ENCODE measurements at places on chromosomes 2 and 18.

- no peak for DNase-seq
These were observed 69.1 kb downstream of the UXS1 start for GRCh38 chr2:106124905-106125549.

GRCh38 chr2:69645921-69646320 is 2.4 kb upstream of the AAK1 start:
- DNase-seq = no peak

GRCh38 chr2:32039447-32040219 is at the start of gene DPY30:
Gene DPY30, minus strand, starts transcription at chr2:32039805. Its CDS starts 349 bp downstream, at chr2:32039456.
- peak; percentile 84 for DNase-seq

- DNase-seq = no peak
These were observed 15.7 kb downstream of the IGFBP5 start for GRCh38 chr2:216679658-216680024.

DNA sequence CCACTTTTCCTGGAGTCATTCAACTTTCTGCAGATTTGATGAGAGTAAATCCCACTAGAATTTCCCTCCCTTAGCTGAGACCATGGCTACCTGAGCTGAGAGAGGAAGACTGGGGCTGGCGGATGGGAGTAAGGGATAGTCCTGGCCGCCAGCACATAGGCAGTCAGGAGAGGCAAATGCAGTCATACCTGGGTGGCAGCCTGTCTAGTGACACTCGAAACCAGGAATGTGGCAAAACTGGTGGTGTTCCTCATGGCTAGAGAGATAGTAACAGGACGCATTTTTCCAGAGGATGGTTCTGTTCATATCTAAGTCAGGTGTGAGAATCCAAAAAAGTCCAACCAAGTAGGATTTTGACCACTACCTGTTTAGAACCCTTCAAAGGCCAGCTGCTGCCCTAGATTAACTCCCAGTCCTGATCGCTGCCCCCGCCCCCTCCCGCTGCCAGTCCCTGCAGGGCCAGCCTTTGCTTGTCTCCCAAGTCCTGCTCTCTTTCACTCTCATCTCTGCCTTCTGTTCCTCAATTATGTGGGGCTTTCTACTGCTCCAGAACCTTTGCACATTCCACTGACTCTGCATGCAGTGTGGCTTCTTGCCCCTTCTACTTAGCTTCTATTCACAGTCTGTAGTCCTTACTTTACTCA is 17.4 kb upstream of the SCG2 start:
- no peak for DNase-seq

DNA sequence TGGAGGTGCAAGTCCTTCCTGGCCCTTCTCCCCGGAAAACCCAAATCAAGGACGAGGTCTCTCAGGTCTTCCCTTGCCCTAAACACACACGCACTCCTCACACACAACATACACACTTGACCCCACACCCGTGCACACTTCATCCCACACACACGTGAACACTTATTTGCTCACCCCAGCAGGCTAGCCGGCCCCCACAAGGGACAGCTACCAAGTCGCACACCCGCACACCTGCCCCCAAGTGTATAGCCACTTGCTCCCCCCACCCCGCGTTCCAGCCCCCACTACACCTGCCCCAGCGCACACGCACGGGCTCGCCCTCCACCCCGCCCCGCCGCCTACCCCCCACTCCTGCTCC is 359 bp downstream of the TGFBRAP1 start:
- DNase-seq = peak; percentile 16

DNA sequence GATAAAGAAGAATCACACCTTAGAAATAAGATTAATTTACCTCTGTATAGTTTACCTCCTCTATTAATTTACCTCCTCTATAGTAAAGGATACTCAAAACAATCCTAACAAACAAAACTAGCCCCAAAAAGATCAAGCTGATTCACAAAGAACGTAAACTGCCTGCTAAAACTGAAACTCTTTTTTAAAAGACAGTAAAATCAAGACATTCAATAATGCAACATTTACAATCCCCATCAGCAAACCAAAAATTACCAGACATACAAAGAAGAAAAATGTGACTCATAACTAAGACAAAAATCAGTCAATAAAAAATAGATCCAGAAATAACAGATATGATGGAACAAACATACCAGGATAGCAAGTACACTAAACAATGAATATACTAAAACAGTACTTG is 215.7 kb downstream of the ZEB2 start:
- no peak for DNase-seq

Measured in activated T-helper 9 cell treated with anti-CD3 and anti-CD28 coated beads, Interleukin-2, amount 50 U/mL, for 16 hours (primary cell).